ENCODE measurements at places on chromosomes 13 and 19.

DNA sequence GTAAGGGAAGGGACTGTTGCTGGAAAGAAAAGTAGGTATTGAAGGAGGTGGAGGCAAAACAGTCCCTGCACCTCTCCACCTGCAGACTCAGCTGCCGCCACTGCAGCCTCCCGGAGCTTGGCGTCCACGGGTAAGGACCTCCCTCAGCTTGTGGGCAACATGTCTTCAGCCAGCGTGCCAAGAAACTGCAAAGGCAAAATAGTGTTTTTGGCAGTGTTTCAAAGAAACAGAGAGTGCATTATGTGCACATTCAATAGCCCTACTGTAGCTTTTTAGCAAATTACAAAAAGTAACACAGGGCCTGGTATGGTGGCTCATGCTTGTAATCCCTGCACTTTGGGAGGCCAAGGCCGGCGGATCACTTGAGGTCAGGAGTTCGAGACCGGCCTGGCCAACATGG lies 57.4 kb downstream of the ATP11A start:
- no peak for DNase-seq

DNA sequence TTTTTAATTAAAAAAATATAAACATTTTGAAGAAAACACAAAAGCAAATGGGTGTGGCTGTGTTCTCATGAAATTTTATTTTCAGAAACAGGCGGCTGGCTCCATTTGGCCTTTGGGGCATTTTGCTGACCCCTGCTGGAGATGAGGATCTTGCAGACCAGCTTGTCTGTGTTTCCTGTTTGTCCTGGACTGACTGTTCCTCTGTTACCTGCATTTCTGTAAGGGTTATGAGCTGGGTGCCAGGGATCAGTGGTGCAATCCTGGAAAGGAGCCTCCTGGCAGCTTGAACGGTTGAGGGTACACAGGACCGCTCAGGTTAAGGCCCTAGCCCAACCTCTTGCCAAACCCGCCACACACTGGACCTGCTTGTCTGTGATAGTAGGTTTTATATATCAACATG lies 49.9 kb downstream of the ZNF787 start:
- no peak for DNase-seq

- no peak for DNase-seq
These were observed 362.6 kb downstream of the KLF5 start for GRCh38 chr13:73421310-73421912.

- no peak for DNase-seq
These were observed 10.0 kb downstream of the CFD start for GRCh38 chr19:869245-870177.

DNA sequence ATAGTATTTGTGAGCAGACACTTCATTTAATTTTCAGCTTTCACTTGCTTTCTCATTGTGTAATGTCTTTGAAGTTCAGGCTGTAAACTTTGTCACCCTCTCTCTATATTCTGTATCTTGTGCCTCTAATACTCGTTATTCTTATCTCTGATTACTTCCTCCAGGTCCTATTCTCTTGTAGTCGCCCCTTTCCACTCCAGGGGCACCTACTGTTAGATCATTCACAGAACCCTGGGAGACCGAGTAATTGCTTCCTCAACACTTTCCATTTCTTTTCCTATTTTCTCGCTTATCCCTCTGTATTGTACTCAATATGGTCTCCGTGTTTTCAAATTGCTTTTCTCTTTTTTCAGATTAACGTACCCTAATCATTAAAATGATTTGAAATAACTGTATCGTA lies 93.9 kb upstream of the TDRD3 start:
- DNase-seq, result no peak

DNA sequence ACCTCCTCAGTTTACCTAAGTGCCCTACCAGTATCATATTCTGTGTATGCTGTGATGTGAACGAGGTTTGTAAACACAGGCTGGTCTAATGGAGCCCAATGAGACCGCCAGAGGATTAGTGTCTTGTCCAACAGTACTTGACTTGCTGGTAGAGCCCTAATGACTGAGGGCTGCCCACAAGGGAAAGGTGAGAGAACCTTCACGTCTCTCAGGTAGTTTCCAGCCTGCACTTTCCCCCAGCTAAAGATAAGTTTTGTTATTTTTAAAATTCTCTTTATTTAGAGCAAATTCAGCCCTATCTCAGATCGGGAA lies 498 bp upstream of the RBM26 start:
- no peak for DNase-seq

GRCh38 chr19:39480337-39481228 lies at the start of gene TIMM50:
TSS of gene TIMM50 (plus strand) at chr19:39480838. CDS start at chr19:39480854, 16 bp downstream.
- peak; percentile 97 for DNase-seq

GRCh38 chr13:30737511-30738337 lies 2.4 kb downstream of the ALOX5AP start:
- DNase-seq, result no peak

- no peak for DNase-seq
These were observed 8.3 kb upstream of the ONECUT3 start for GRCh38 chr19:1744822-1745563.

GRCh38 chr19:15869109-15869555 lies 28.7 kb downstream of the CYP4F2 start:
- DNase-seq, result no peak

- no peak for DNase-seq
These were observed 21.0 kb upstream of the RNF17 start for GRCh38 chr13:24742977-24743376.

- no peak for DNase-seq
These were observed 40.8 kb downstream of the CAPN12 start for GRCh38 chr19:38703509-38703908.

DNA sequence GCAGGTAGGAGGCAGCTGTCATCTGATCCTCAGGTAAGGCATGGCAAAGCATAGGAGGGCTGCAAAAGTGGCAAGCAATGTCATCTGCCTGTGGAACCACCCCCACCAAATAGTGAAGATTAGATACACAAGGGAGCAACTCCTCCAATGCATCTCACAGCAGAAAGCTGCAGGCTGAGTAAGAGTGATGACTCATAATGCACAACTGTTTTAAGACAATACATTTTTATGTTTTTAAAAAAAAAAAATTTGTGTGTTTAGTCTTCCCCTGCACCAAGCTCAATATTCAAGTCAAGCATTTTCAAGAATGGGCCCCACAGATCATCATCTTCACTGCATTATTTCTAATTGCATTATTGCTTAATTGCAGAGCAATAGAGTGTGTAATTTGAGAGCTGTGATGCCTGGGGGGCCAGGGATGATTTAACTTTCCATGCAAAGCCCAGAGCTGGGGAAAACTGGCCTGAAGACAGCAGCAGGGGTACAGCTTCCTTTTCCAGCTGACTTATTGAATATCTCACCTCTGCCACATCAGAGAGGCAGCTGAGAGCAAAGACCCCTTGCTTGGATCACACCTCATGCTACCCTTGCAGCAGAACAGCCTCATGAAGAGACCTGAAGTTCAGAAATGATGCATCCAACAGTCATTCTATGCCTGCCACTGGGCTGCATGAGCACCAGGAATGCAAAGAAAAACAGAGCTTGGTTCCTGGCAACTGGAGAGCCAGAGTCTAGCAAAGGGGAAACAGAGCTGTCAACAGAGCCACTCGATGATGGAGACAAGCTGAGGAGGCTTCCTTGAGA lies 22.7 kb upstream of the POP4 start:
- DNase-seq, result no peak

DNA sequence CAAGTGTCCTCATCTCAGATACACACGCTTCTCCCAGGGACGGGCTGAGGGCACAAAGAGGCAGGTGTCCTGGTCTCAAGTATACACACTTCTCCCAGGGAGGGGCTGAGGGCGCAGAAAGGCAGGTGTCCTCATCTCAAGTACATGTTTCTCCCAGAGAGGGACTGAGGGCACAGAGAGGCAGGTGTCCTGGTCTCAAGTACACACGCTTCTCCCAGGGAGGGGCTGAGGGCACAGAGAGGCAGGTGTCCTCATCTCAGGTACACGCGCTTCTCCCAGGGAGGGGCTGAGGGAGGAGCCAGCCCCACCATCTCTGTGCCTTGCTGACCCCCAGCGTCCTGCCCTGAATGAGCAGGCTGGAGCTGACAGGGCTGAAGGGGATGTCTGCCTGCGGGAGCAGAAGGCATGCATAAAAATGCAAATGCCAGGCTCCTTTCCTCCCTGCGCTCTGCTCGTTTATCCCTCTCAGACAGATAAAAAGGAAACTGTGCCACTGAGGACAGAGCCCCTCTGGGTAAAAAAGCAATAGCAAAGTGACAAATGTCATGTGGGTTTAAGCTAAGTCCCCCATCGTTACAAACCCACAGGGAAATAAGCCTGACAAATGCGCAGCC lies 96.1 kb upstream of the UQCRFS1 start:
- no peak for DNase-seq

DNA sequence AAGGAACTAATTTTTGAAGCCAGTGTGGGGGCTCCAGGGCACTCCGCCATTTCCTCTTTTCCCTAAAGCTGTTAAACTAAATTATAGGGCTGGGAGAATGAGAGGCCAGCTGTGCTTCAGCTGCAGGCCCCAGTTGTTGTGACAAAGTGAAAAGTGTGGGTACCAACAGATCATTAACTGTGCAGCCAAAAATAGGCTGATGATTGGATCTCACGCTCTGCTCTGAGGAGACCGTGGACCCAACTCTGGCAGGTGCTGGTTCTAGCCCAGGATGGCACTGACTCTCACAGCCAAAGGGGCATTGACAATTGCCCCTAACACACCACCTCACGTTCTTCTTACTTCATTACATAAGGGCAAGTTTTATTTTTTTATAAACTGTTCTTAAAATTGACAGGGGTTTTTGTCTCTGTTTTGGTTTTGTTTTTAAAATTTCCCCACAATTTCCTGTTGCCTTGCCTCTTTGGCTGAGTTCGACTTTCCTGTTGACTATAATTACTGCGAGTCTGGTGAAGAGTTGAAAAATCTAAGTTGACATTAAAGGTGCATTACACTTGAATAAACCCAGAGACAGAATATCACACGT lies 391.0 kb downstream of the FGF9 start:
- peak; percentile 77 for DNase-seq

GRCh38 chr13:77329133-77329910 lies 2.4 kb upstream of the MYCBP2 start:
- peak; percentile 81 for DNase-seq

DNA sequence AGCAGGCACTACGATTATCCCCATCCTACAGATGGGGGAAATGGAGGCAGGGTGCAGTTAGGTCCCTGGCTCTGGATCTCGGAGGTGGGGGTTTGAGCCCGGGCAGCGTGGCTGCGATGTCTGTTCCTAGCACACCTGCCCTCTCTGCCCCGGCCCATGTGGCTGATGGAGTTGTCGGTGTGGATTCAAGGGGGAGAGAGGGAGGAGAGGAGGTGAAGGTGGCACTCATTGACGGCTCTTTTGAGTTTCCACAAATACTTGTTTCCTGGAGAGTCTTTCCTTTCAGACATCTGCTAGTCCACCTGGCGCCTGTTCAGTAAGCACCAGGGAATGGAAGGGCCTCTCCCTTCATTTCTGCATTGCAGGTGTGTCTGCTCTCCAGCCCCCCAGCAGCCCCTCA lies 69.9 kb downstream of the ARHGEF18 start:
- no peak for DNase-seq

DNA sequence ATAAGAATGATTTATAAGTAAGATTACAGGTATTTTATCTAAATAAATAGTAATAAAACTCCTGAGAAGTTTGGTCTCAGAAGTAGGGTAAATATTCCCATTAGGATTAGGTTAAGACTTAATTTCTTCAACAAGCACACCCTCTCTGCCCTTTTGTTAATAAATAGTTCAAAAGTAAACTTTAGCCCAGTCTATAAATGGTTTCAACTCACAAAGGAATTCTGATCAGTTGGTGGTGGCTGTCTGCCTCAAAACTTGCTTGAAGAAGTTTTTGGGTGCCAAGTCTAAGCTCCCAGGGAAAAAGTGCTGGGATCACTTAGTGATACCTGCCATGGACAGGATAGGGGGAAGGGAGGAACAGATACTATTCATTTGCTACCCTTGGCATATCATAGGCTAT lies 22.9 kb downstream of the MBNL2 start:
- DNase-seq, result no peak

- no peak for DNase-seq
These were observed 33.1 kb downstream of the GATAD2A start for GRCh38 chr19:19438366-19439175.

DNA sequence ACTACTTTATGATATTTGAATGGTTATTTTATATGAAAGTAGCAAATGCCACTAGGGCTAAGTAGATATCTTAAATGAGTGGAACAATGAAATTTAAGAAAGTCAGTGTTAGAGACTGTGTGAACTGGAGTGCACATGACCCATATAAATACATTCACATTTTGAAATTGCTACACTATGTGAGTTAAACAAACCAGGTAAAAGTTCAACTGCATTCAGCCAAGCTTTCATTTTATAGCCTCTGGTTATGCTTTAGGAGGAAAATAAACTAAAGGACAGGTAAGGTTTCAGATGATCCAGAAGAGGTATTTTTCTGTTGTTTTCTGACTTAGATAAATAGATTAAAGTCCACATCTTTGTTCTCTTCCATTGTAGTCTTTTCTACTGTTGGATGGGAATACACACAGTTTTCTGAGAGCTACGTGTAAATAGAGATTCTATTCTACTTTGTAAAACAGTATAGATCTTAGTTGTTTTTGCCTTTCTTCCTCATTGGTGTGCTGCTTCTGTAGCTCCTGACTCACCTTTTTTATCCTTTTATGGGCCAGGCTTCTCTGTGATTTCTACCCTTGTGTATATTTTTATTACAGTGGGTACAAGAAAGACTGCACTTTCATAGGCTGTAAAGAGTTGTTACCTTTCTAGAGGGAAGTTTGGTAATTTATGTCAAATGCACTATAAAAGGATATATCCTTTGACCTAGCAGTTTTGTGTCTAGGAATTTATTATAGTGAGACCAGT lies 54.6 kb upstream of the KCTD4 start:
- no peak for DNase-seq

- DNase-seq, result no peak
These were observed 12.3 kb downstream of the CIB3 start for GRCh38 chr19:16160943-16161560.

GRCh38 chr13:103044056-103044455 lies 22.2 kb downstream of the SLC10A2 start:
- DNase-seq, result no peak

GRCh38 chr13:42597505-42597904 lies 23.6 kb downstream of the TNFSF11 start:
- DNase-seq, result no peak

DNA sequence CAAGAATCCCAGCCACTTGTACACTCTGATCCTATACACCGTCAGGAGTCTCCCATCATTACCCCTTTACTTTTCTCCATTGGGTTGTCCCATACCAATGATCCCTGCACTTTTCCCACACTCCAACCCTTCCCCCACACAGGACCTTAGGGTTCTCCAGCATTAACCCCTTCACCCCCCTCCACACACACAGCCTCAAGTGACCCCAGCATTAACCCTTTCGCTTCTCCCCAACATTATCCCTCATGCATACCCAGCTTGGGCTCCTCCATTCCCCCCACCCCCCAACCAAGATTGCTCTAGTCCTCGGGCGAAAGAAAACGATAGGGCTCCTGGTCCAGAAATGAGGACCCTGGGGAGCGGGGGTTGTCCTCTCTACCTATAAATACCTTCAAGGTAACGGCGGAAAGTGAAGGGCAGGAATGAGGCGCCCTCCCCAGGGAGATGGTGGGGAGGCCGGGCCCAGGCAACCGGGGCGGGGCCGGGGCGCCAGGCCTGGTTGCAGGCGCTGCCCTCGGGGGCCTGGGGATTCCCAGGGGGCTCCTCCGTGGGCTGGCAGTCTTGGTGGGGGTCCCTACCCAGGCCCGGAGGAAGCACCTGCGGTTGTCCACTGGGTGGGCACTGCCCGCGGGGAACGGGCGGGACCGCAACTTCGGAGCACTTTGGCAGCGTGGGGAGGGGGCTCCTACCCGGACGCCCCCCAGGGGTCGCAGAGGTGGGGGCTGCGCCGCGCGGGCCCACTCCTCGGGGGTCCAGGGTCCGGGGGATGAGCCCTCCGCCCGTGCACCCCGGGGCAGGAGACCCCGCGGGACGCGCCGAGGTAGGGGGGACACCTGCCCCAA lies 757 bp downstream of the WIZ start:
- DNase-seq, result no peak

GRCh38 chr13:48144413-48145035 lies 49.6 kb upstream of the MED4 start:
- no peak for DNase-seq

All from CD8-positive, alpha-beta memory T cell (primary cell).